Hematopoietic multipotent progenitor cell treated with erythropoietin and hydrocortisone succinate and interleukin-3 and kit ligand, for 4 days (in vitro differentiated cells): ENCODE measurements at places on chromosomes 16 and 17.
A peak's percentile ranks its signal among the peaks of the same experiment; 100 is the strongest.

- no peak for DNase-seq
Measured at GRCh38 chr17:44909681-44910144, 5.6 kb downstream of the GFAP start.

GRCh38 chr17:64614266-64615027 lies 47.7 kb downstream of the SMURF2 start:
- DNase-seq, result no peak

GRCh38 chr16:12305847-12306801 lies 329.6 kb downstream of the SNX29 start:
- DNase-seq, result no peak

GRCh38 chr17:64172510-64172909 lies 42.6 kb upstream of the ERN1 start:
- DNase-seq, result peak; percentile 45

DNA sequence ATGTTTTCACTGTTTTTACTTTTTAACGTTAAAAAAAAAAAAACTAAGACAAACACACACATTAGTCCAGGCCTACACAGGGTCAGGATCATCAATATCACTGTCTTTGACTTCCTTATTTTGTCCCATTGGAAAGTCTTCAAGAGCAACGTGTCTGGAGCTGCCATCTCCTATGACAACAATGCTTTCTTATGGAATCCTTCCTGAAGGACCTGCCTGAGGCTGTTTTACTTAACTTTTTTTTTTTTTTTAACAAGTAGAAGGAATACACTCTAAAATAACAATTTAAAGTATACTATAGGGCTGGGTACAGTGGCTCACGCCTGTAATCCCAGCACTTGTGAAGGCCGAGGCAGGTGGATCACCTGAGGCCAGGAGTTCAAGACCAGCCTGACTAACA lies 71.8 kb upstream of the BCAR1 start:
- no peak for DNase-seq

- no peak for DNase-seq
Measured at GRCh38 chr17:72342627-72343527, 222.1 kb downstream of the SOX9 start.

GRCh38 chr17:31002047-31002446 lies 31.2 kb downstream of the RNF135 start:
- no peak for DNase-seq

GRCh38 chr17:43393944-43394482 lies 4.8 kb upstream of the ARL4D start:
- peak; percentile 95 for DNase-seq

GRCh38 chr17:2635241-2635640 lies 41.8 kb downstream of the PAFAH1B1 start:
- no peak for DNase-seq

DNA sequence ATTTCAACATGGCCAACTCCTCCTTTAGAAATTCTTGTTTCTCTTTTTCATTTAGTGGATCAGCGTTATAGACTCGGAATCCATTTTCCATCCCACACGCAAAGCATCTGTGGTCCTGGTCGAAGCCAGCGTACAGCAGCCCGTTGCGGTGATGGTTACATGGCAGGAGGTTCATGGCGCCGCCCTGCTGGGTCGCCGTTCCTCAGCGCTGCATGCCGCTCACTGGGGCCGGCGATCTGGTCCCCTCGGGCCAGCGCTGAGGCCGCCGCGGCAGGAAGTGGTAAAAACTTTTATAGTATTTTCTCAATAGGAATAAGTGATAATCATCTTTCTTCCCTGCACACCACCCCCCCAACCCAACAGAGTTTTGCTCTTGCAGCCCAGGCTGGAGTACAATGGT lies 29.9 kb upstream of the RHOT1 start:
- DNase-seq, result no peak

GRCh38 chr17:5286846-5287245 lies 4.8 kb downstream of the RABEP1 start:
- DNase-seq, result peak; percentile 15

- DNase-seq, result no peak
Measured at GRCh38 chr16:27108051-27108770, 41.5 kb downstream of the C16orf82 start.

- DNase-seq, result no peak
Measured at GRCh38 chr16:77555791-77556190, 121.0 kb upstream of the ADAMTS18 start.

DNA sequence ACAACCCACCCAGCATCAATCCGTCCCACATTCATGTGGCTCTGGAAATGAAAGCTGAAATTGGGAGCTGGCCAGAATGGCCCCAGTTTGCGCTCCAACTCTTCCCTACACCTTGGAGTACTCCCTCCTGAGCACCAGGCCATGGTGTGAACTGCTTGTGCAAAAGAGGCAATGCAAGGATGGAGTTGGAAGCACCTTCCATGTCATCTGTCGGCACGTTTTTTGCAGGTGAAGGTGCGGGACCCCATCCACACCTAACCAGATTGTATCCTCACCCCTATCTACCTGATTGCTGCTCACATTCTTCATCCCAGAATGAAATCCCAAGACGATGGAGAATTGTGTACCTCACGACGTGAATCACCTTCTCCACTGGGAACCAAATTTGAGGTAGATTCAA lies 136.6 kb upstream of the WSB1 start:
- no peak for DNase-seq

DNA sequence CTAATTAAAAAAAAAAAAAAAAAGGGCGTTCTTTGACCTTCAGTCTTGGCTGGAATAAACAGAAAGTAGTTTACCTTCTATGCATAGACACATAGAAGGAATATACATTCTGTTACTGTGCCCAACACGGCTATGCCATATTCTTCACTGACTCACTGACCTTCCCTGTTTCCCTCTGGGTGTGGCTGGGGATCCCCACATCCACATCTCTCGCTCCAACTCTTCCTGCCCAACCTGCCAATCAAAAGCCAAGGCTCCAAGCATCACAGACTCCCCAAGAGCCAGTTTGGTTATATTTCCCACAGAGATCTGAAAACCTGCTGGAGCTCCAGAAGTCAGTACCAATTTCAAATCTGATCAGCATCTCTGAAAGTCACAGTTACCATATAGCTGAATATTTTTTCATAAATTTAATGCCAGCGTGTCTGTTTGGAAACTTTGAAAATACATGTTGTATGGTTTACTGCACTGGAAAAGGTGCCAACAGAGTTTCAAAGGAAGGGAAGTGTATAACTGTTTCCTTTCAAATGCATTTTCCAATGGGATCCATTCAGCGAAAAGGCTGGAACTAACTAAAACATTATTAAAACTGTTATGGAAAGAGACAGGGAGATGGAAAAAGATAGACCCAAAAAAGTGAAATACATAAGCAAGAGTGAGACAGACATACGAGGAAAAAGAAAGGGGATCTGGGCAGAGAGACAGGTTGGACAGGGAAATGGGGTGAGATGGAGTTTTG lies 91.8 kb downstream of the SMG6 start:
- DNase-seq, result no peak

DNA sequence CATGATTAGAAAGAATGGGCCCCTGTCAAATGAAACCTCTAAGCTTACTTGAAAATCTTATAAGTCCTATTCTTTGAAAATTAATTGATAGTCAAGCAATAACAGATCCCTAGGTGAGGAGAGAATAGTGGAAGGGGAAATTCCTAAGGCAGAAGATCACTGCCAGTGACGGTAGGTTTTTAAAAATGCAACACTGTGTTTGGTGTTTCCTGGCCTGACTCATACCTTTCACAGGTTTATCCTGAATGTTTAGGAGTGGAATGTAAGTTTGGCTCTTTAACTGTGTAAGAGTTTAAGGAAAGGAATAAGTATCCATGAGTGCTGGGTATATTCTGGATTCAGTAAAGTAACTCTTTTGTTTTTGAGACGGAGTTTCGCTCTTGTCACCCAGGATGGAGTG lies 23.8 kb downstream of the HAPSTR1 start:
- no peak for DNase-seq

DNA sequence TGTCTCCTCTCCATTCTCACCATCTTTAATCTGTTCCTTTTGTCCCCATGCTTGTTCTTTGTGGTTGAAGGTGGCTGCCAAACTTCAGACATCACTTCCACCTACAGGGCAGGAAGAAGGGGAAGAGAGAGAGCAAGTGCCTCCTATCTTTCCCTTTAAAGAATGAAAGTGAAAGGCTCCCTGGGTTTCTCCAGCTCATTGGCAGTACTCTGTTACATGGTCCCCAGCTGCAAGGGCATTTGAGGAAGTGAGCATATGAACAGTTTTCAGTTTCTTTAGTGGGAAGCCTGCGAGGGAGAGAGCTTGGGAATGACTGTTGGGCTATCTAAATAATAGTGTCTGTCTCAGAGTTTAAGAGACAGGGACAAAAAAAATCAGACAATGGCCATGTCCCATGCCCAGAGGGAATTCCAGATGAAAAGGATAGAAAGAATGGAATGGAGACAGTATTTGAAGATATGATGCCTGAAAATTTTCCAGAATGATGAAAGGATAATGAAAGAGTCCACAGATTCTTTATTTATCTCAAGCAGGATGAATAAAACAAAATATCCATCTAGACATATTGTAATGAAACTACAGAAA lies 159.9 kb downstream of the LGALS9B start:
- DNase-seq, result no peak

GRCh38 chr16:87233928-87234327 lies 83.3 kb downstream of the C16orf95 start:
- peak; percentile 41 for DNase-seq

GRCh38 chr17:14953405-14953804 lies 311.7 kb downstream of the PMP22 start:
- no peak for DNase-seq

GRCh38 chr17:75065562-75066151 lies 18.6 kb downstream of the KCTD2 start:
- no peak for DNase-seq

- peak; percentile 53 for DNase-seq
Measured at GRCh38 chr17:31294820-31295488, 2.1 kb downstream of the OMG start.

DNA sequence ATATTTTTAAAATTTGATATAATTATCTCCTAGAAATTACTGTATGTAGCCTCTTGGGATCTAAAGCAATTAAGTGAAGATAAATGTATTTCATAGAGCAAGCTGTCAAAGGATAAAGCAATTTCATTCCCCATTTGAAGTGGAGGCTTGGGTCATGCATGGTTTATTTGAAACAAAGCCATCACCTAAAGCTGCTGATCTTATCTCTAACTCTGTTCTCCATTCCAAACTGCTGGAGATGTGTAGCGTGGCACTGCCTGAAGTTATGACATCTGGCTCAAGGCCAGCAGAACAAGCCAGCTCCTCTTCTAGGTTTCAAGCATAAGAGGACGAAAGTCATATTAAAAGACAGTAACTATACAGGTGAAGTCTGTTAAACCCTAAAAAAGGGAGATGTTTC lies 83.9 kb downstream of the HIC1 start:
- peak; percentile 76 for DNase-seq

DNA sequence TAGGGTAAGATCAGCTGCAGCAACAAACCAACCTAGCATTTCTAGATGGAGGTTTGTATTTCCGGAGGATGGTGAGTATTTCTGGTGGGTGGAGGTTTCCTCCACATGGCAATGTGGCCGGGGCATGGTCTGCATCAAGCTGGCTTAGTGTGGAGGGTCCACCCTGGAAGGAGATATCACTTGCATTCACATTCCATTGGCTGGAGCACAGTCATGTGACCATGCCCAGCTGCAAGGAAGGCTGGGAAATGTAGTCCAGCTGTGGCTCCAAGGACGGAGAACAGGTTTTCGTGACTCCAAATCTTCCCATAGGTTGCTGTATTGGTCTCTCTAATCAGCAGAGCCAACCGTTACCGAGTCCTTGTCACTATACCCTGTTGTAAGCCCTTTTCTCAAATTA lies 68.7 kb downstream of the RAI1 start:
- DNase-seq, result peak; percentile 90

DNA sequence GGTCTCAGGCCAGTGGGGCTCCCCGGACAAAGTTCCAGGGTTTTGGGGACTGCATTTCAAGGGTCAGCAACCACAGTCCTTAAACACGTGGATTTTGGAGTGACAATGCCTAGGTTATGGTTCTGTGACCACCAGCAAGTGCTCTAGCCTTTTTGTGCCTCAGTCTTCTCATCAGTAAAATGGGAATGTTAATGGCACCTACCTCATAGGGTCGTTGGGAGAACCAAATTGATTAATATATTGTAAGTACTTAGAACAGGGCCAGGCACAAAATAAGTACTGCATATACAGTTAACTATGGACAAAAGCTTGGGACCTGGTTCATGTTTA lies 13.8 kb downstream of the IL4R start:
- DNase-seq, result no peak

DNA sequence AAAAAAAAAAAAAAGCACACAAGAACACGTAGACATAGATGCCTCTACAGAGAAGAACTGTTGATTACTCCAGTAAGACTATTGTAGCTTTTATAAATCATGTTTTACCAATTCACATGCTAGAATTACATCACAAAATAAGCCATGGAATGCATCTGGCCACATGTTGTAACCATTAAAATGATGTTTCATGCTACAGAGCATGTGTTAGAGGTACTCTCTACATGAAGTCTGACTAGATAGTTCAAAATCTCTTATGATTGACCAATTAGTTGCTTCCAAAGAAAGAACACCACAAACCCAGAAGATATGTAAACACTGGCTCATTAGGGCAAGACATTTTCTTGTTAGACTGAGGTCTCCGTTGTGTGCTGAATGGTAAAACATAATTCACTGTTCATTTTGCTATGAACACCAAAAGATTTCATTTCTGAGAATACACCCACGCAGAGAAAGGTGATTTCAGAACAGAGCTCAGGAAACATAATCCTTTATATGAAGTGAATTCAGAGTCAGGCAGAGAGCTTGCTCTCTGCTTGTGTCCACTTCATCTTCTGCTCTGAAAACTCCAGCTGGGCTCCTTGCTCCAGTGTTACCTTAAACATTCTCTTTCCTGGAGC lies 411.4 kb upstream of the SOX9 start:
- DNase-seq, result no peak

GRCh38 chr17:29342158-29342765 lies 47.9 kb upstream of the TAOK1 start:
- peak; percentile 72 for DNase-seq

GRCh38 chr17:77875881-77876509 lies 82.5 kb upstream of the TNRC6C start:
- DNase-seq, result peak; percentile 49

DNA sequence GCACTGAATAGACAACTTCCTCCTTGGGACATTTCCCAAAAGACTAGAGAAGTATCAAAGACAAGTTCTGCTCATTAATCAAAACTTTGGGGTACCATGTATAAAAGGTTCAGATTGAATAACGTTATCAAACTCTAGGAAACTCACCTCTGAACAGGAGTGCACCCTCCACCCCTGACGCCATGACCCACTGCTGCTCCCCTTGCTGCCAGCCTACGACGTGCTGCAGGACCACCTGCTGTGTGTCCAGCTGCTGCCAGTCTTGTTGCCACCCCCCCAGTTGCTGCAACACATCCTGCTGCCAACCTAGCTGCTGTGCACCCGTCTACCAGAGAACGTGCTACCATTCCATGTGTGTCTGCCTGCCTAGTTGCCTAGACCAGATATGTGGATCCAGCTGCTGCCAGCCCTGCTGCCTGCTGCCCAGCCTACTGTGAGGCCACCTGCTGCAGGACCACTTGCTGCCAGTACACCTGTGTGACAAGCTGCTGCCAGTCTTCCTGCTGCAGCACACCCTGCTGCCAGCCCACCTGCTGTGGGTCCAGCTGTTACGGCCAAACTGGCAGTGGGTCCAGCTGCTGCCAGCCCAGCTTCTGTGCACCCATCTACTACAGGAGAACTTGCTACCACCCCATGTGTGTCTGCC lies 13.8 kb upstream of the KRTAP9-2 start:
- DNase-seq, result no peak
